ENCODE measurements at places on chromosomes 1 and 21.
A peak's percentile ranks its signal among the peaks of the same experiment; 100 is the strongest.

DNA sequence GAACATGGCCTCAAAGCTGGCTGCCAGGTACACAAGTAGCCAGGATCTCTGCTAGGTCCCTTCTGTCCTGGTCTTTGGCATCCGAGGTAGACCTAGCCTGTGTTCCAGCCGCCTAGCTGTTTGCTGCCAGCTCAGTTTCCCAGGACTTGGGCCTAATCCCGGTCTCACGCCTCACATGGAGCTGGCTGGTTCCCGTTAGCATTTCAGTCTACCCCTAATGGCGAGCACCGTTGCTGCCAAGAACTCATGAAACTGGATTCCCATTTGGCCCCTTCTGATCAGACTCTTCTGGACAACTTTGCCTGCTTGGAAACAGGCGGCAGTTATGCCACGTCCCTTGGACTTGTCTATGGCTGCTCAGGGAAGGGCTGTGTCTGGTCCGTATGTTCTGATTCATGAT, 26.2 kb upstream of the HHAT start:
- DNase-seq, result no peak

GRCh38 chr1:238252033-238252802, 361.5 kb upstream of the ZP4 start:
- peak; percentile 5 for DNase-seq

- peak; percentile 31 for DNase-seq
Observed at GRCh38 chr1:20507564-20508410, at the start of gene MUL1. Gene MUL1, minus strand, starts transcription at chr1:20508151. Its CDS starts 127 bp downstream, at chr1:20508024.

DNA sequence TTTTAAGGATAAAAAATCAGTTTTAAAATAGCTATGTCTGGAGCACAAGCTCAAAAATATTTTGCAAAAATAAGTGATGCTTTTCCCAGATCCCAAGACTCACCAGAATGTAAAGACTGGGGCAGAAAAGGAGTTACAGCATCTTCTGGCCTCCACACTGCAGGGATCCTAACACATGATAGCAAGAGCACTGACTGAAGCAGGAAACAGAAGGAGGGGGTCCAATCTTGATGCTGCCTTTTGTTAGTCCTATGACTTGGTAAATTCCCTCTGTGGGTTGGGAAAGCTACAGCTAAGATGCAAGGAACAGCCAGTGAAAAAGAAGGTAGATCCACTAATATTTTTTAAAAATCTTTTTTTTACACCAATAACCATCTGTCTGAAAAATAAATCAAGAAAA, 54.2 kb upstream of the TNR start:
- no peak for DNase-seq

GRCh38 chr1:206110820-206111219, 6.4 kb downstream of the AVPR1B start:
- DNase-seq, result no peak

DNA sequence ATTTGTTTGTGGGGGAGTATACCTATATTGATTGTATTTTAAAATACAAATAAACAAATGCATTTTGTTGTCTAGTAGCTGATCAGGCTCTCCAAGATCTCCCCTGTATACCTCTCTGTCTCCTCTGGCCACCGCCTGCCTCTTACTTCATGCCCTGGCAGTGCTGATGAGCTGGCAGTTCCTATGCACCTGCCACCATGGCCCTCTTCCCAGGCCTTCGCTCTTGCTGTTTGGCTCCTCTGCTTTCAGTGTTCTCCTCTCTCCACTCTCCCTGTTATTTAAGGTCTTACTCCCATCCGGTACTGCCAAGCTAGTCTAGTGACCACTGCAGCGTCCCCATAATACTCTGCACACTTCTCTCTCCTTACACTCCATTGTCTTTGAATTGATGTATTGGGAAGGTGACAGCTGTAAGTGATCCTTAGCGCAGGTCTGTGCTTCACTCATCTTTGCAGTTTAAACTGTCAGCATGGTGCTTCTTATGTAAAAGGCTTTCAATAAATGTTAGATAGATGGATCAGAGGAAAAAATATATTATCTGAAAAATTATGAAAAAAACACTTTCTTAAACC, 88.1 kb upstream of the ATP1A1 start:
- no peak for DNase-seq

- no peak for DNase-seq
Observed at GRCh38 chr1:17437260-17437579, 2.3 kb downstream of the RCC2 start.

DNA sequence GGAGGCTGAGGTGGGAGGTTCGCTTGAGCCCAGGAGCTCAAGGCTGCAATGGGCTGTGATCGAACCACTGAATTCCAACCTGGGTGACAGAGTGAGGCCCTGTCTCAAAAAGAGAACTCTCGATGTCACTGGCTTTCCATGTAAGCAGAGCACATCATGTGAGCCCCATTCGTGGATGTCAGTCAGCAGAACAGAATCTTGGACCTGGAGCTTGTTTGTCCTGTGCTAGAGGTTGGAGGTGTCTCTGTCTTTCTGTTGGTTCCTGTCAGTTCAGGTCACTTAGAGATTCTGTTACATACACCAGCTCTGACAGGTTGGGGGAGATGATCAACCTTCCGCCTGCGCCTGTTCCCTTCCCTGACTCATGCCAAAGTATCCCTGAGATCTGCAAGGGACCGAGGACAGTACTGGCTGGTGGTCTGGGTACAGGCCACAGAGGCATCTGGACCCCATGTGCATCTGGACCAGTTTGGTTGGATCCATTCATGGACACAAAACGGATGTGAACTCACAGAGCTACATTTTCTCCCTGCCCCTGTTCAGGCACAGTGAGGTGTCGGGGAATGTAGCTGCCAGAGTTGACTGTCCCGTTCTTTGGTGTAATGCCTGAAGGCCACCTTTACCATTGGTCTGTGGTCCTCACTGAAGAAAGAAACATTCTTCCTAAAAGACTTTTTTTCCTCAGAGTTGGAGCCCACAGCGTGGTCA, 10.0 kb downstream of the ARF1 start:
- no peak for DNase-seq

GRCh38 chr1:21586222-21586621, 77.0 kb downstream of the ALPL start:
- DNase-seq, result no peak

- DNase-seq, result no peak
Observed at GRCh38 chr21:44017601-44018000, 5.5 kb downstream of the TRAPPC10 start.

DNA sequence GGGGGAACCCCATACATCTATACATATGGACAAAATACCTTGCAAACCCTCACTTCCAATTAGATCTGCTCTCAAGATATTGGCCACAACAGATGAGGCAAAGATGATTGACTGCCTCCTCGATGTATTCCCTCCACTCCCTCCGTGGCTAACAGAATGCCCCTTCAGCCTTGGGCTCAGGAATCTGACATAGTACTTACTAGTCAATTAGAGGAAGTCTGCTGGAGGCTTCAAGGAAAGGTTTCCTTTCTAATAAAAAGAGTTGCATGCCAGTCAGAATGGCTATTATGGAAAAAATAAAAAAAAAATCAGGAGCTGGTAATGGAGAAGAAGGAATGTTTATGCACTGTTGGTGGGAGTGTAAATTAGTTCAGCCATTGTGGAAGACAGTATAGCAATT, 90.4 kb upstream of the VAV3 start:
- DNase-seq, result no peak

GRCh38 chr21:40255518-40256444, 388.5 kb downstream of the PCP4 start:
- DNase-seq, result no peak

DNA sequence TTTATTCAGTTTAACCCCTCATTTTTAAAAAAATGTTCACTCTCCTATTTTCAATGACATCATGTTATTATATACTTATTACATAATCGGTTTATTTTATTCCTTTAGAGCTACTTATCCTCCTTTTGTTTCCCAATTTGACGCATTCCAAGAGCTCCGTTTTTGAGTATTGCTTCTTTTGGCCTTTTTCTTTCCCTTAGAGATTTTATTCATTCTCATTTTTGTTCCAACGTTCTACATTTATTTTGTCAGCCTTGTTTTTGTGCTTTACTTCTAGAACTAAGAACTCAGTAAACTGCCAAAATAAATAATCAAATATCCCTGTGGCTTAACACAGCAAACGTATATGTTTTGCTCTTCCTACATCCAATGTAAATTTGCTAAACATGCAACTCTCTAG, 769.1 kb downstream of the NCAM2 start:
- no peak for DNase-seq

DNA sequence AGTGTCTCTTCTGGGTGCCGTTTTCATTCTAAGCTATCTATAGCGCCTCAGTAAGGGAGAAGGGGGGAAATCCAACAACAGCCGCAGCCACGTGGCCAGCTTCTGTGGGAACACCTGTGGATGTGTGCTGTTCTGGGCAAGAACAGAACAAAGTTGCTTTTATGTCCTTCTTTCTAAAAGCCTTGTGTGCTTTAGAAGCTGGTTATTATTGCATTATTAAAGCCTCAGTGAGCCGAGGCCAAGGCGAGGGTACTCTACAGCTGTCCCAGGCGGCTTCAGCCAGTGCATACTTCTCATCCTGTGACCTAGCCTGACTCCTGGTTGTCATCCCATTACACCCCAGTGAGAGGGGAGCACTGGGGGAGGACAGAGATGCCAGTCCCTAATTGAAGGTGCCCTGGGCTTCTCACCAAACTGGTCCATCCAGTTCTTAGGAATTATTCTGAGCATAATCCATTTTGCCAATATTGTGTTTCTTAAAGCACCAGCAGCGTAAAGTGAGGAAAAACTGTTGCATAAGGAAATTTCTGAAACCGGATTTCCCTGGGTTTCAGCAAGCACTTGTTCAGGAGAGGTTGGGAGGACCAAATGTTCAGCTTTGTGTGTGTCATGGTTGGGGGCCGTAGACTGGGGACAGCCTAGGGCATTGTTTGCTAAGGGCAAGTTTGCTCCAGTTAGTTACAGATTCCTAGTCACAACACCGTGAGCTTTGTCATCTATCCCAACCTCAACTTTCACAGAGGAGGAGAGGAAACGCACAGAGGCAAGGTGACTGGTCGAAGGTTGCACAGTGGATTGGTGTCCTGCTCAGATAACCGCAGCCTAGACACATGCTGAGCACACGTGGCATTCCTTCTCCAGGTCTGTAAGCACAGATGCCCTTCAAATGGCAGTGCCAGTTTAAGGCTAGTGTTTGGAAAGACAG, 61.0 kb upstream of the ATP1A1 start:
- DNase-seq, result no peak

- DNase-seq, result no peak
Observed at GRCh38 chr1:2856676-2857375, 55.3 kb upstream of the TTC34 start.

DNA sequence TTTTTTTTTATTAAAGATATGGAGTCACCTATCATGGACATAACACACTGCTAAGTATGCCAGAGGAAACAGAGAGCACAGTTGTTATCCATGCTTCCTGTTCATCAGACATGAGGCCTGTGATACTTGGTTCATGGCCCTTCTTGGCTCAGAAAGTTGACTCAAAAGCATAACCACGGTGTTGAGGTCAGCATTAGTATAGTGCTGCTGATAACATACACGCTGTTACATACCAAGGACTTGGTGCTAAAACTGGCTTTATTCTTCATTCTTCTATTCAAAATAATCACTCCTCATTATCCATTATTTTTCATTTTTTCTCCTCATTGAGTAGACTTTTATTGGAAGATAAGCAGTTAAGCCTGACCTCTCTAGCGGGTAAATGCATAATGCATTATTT, 464.1 kb downstream of the ADGRL2 start:
- DNase-seq, result no peak

GRCh38 chr1:94014635-94015488, 105.6 kb upstream of the GCLM start:
- DNase-seq, result no peak

DNA sequence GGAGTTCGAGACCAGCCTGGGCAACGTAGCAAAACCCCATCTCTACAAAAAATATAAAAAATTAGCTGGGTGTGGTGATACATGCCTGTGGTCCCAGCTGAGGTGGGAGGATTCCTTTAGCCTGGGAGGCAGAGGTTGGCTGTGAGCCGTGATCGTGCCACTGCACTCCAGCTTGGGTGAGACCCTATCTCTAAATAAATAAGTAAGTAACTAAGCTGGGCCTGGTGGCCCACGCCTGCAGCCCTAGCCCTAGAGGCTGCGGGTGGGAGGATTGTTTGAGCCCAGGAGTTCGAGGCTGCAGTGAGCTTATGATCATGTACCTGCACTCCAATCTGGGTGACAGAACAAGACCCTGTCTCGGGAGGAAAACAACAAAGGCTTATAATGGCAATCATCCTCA, 4.6 kb downstream of the CLIC4 start:
- no peak for DNase-seq

GRCh38 chr1:160376525-160377131, 9.8 kb downstream of the NHLH1 start:
- no peak for DNase-seq

- DNase-seq, result no peak
Observed at GRCh38 chr1:91161749-91162148, 139.9 kb upstream of the ZNF644 start.

DNA sequence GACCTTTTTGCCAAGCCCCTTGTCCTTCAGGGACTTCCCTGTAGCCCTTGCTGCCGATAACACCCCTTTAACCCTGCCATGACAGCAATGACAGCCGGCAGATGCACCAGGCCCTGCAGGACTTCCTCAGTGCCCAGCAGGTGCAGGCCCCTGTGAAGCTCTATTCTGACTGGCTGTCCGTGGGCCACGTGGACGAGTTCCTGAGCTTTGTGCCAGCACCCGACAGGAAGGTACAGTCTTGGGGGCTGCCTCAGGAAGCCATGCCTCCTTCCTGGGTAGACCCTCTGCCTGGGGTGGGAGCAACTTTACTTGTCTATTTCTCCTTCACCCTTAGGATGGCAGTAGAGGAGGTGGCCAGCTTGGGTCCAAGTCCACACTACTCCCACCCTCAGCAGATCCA, 16.1 kb upstream of the PADI6 start:
- no peak for DNase-seq

- DNase-seq, result no peak
Observed at GRCh38 chr1:21854090-21854750, 42.2 kb downstream of the LDLRAD2 start.

DNA sequence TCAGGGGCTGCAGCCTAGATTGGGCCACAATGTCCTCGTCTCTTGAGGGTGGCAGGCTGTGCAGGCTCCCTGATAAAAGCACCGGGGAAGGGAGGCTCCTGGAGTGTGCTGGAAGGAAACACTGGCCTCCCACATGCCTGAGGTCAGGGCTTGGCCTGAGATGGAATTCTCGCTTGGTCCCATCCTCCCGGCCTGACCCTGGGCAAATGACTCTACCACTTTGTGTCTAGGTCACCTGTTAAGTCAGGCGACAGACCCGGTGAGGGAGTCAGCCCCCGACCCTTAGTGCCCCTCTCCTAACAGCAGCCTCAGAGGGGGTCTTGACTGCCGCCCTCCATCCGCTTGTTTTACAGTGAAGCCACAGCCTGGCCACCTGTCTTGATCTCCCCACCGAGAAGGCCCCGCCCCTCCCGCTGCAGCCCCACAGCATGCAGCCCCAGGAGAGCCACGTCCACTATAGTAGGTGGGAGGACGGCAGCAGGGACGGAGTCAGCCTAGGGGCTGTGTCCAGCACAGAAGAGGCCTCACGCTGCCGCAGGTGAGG, 2.5 kb downstream of the SMIM1 start:
- no peak for DNase-seq

Data from AG04449 (cell line).